A549 treated with RU486 at 1 μM for 4 hours (cell line): ENCODE measurements at places on chromosomes 2 and 18. TPM values are rescaled to one million over a fixed set of nuclear protein-coding genes. Genes with fewer than 3 reads are reported as not detected.

CTDP1 gene
- total RNA-seq = 13.3 to 17.6 TPM (median 16.7 TPM) in 5 replicates

ASB3 gene
- 9.1 to 14.2 TPM (median 12.6 TPM) in 5 replicates for total RNA-seq

RUFY4 gene
- not detected in 5 replicates for total RNA-seq

WDR43 gene
- total RNA-seq = 76.7 to 102 TPM (median 87.5 TPM) in 5 replicates

GALR1 gene
- total RNA-seq = not detected in 5 replicates

ASPRV1 gene
- 0.17 to 0.29 TPM (median 0.23 TPM) in 5 replicates for total RNA-seq

IGFBP5 gene
- 0.14 to 0.32 TPM (median 0.29 TPM) in 5 replicates for total RNA-seq

MAPRE2 gene
- total RNA-seq = 13.9 to 16.4 TPM (median 15.3 TPM) in 5 replicates

ABCB11 gene
- 0.02 to 0.31 TPM (median 0.05 TPM) in 3 of 5 replicates, not detected in the others for total RNA-seq

CRIM1 gene
- 104 to 157 TPM (median 143 TPM) in 5 replicates for total RNA-seq

OLA1 gene
- 102 to 136 TPM (median 127 TPM) in 5 replicates for total RNA-seq

UCN gene
- 0.71 to 2.2 TPM (median 1.8 TPM) in 5 replicates for total RNA-seq

GALNT14 gene
- total RNA-seq = 44.2 to 55.1 TPM (median 48.9 TPM) in 5 replicates

NPPC gene
- total RNA-seq = 0.22 to 0.40 TPM (median 0.34 TPM) in 3 of 5 replicates, not detected in the others

KCNJ3 gene
- total RNA-seq = not detected in 5 replicates

IL18R1 gene
- 0.48 to 1.3 TPM (median 1.1 TPM) in 5 replicates for total RNA-seq

CNTNAP5 gene
- not detected in 5 replicates for total RNA-seq

TUBA4B gene
- 0.18 to 0.69 TPM (median 0.35 TPM) in 5 replicates for total RNA-seq
